ENCODE measurements at places on chromosomes 4 and X.

GRCh38 chr4:109406337-109406931 is 27.2 kb upstream of the SEC24B start:
- peak; percentile 74 for DNase-seq

- DNase-seq: no peak
These were observed 16.0 kb downstream of the CRLF2 start for GRCh38 chrX:1196436-1196835.

DNA sequence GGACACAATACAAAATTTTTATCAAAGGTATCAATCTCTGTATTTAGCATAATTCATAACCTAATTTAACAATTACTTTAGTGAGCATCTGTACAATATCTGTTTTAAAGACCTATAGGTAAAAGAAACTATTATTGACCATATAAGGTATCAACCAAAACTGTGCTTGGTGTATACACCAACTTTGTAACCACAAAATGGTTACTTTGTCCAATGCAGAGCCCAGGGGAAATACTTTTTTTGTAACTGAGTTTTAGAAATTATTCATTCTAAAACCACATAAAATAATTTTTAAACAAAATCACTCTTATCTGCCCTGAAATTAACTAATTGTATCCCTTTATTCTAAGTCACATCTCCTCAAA is 5.0 kb downstream of the CXXC4 start:
- DNase-seq: no peak

DNA sequence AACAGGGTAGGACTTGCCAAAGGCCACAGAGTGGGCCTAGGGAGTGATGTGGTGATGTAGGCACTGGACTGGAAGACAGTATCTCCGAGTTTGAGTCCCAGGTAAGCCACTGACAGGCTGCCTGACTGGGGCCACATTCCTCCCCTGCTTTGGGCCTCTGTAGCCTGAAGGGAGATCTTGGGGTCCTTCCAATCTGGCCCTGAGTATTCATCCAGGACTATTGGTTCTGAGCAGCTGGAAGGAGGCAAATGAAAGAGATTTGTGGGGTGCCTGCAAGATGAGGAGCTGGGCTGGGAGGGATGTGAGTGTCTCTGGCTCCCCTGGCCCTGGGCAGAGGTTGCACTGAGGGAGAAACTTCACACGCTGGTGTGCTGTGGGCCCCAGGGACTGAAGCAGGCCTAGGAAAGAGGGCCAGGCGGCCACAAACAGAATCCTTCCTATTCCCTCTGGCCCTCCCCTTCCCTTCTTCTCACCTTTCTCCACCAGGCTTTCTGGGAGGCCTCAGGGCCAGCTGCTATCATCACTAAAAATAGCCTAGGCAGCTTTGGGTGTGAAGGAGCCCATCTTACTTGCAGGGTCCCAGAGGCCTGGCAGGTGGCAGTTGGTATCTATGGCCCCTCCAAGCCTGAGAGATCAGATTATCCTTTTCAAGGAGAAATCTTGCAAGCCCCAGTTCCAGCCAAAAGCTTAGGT is 70.1 kb downstream of the PJA1 start:
- no peak for DNase-seq

- DNase-seq: no peak
These were observed 150.5 kb upstream of the WDR1 start for GRCh38 chr4:10267066-10267465.

- peak; percentile 30 for DNase-seq
These were observed 171.9 kb downstream of the DKK2 start for GRCh38 chr4:106864231-106864630.

- DNase-seq: no peak
These were observed 201.8 kb upstream of the FAM9B start for GRCh38 chrX:9235722-9236121.
